ENCODE measurements at places on chromosomes 4 and X.

DNA sequence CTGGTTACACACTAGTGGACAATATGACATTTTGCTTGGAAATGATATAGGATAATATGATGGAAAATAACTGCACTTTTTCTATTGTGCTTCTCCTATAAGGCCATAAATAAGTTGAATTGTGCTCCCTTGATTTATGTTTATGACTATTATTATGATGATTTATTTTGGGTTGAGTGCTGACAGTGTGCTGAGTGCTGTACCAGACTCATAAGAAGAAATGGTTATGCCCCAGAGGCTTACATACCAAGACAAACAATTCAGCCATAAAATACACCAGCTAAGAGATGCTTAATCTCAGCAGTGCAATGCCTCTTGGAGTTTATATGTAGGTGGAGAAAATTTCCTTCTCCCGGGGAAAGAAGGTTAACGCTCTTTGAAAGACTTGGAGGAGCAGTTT is 199.8 kb upstream of the NOCT start:
- no peak for DNase-seq

DNA sequence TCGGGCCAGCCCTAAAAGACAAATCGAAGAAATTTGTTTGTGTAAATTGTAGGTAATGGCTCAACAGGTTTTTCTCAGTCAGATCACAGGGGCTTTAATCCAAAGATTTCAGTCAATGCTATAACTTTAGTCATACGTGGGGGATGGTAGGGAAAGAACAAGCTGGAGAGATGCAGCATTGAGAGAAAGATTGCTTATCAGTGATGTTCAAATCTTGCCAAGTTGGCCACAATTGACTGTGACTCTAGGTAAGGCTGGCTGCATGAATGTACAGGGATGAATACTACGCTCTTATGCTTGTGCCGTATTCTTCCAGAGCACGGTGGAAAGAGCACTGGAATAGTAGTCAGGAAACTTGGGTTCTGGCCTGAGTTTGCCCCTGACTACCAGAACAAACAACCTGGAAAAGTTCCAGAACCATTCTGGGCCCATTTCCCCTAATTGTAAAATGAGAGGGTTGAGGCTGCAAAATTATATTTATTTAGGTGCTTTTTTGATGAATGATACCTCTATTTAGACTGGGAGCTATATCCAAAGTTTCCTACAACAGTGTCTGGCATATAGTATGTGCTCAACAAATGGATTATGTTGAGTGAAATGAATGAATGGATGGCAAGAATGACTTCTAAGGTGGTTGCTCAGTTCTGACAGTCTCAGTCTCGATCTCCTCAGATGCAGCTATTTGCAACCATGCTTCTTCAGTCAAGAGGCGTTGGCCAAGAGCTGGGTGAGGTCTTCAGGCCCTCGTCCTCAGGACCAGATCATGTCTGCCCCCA is 44.4 kb downstream of the TSC22D3 start:
- DNase-seq, result no peak

GRCh38 chr4:110202024-110202423 is 3.6 kb upstream of the ELOVL6 start:
- no peak for DNase-seq

DNA sequence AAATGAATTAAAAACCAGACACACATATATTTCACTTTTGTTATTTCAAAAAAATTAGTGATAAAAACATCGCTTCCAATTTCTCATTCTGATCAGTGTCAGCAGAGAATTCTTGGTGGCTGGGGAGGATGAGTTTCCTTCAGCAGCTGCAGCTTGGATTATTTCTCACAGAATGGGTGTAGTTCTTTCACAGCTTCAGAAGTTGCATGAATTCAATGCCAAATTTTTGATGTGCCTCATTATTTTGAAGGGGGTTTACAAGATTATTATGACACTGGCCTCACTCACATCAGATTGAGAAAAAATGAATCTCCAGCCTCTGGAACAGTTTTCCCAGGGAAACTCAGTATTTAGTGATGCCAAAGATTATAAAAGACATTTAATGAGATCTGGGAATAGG is 184.9 kb upstream of the WDFY3 start:
- DNase-seq, result no peak

DNA sequence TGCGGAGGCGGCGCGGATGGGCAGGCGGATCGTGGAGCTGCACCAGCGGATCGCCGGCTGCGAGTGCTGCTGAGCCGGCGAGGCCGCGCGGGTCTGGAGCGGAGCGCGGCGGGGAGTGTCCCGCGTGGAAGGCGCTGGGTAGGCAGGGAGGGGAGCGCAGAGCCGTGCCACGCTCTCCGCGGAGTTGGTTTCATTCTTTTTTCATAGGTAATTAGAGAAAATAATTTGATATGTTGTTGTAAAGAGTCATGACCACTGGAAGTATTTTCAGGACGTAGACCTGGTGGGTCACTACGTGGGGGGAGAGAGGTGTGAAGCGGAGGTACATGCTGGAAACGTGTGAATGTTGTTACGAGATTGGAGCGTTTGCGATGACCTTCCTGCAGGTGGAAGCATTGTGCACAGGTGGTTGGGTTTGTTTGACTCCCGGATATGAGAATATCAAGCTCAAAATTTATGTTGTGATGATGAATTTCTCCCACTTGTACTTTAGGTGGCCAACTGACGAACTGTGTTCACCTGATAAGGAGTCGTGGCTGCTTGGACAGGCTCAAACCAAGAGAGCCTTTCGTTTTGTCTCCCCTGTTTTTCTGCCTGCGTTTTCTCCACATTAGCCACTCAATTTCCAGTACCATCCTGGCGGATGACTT is 19.1 kb upstream of the S100P start:
- no peak for DNase-seq

GRCh38 chr4:7988437-7988836 is 48.8 kb upstream of the AFAP1 start:
- DNase-seq, result peak; percentile 74

DNA sequence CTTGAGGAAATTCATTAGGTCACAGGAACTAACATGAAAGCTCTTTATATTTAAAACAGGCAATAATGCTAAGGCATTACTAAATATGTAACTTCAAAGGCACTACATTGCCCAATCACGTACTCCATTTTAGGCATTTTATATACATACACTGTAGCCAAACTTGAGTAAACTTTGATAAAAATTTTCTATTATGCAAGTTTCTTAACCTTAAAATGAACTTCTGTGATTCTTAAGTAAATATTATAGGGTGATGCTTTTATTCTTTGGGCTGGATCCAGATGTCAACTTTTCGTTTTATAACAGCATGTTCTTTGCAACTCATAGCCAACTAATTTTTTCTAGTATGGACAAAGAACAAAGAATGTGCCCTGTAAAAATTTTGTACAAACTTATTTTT is 28.3 kb upstream of the MAP9 start:
- no peak for DNase-seq
